Naive thymus-derived CD4-positive, alpha-beta T cell (primary cell): ENCODE measurements at places on chromosomes 13 and 19. TPM values are rescaled to one million over a fixed set of nuclear protein-coding genes. Genes with fewer than 3 reads are reported as not detected.

EID2B gene
- 8.2 TPM for total RNA-seq

CD22 gene
- 23.9 TPM for total RNA-seq

ZNF665 gene
- total RNA-seq: 2.0 TPM

GRCh38 chr19:40237791-40238190, 11.3 kb upstream of the CCNP start:
- no peaks in the 10 kb centered on the region for H3K27me3 ChIP-seq
- H3K4me3 ChIP-seq: no peak overlapping the region
- no peak overlapping the region for H3K27ac ChIP-seq
- H3K36me3 ChIP-seq: no peaks in the 10 kb centered on the region

- no peak overlapping the region for H3K4me3 ChIP-seq
- no peak overlapping the region for H3K27ac ChIP-seq
- H3K36me3 ChIP-seq: peaks cover 28% of the 10 kb centered on the region
Measured at GRCh38 chr19:45147835-45148676, 12.7 kb downstream of the NKPD1 start.

DNA sequence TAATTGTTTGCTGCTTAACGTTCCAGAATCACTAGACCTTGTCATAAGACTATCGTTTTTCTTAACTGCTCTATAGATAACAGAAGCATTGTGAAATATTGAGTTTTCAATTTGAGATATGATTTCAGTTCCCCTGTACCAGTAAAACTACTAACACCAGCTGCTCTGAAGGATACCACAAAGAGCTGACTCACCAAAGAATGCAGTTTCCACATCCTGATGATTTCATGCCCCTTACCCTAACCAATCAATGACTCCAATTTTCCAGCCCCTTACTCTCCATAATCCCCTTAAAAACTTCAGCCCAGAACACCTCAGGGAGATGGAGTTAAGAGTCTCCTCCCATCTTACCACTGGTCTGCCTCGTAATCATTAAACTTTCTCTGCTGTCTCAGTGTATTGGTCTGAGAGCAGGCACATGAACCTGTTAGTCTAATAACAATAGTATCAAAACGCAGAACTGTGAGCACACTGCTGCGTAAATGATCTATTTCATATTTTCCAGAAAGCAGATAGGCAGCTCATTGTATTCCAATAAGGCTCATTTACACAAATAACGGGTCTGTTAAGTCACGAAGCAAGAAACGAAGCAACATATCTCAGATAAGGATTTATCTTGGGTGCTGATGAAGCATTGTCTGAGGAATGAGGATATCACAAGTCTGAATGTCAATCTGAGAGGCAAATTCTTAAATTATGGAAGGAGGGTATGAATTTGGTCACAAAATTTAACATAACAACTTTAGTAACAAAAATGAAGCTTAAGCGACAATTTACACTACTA, 14.1 kb upstream of the CCNA1 start:
- H3K4me1 ChIP-seq: no peaks in the 10 kb centered on the region
- H3K36me3 ChIP-seq: no peaks in the 10 kb centered on the region
- no peaks in the 10 kb centered on the region for H3K27me3 ChIP-seq
- no peak for DNase-seq
- H3K27ac ChIP-seq: no peak overlapping the region
- H3K4me3 ChIP-seq: no peak overlapping the region

GRCh38 chr13:43879755-43880181, at the start of gene LACC1:
LACC1 (plus strand) TSS chr13:43879904; CDS start chr13:43880986, 1,082 bp downstream.
- peaks cover 9% of the 10 kb centered on the region for H3K4me1 ChIP-seq
- H3K27ac ChIP-seq: peak within 1 kb of the TSS; percentile 72
- DNase-seq: peak; percentile 30
- no peaks in the 10 kb centered on the region for H3K27me3 ChIP-seq
- H3K4me3 ChIP-seq: peak within 1 kb of the TSS; percentile 60

- no peaks in the 10 kb centered on the region for H3K27me3 ChIP-seq
- DNase-seq: peak; percentile 21
- H3K36me3 ChIP-seq: no peaks in the 10 kb centered on the region
- peaks cover 75% of the 10 kb centered on the region for H3K4me1 ChIP-seq
- H3K27ac ChIP-seq: peak overlapping the region; percentile 78
Measured at GRCh38 chr13:99367663-99368448, 60.7 kb upstream of the GPR183 start.

DNA sequence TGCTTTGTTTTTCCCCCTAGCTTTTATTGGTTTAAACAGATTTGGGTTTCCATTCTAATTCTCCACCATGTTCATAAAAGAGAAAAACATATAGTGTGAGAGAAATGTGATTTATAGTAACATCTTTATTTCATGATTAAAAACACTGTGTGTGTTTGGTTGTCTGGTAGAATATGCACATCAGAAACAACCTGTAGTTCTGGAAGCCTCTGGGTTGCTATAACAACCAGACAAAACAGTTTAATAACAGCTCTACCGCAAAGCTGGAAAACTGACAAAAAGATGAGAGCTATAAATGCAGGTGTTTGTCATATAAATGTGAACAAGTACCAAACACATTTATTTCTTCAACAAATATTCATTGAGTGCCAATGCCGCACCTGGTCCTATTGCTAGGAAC, 9.8 kb downstream of the KBTBD6 start:
- H3K27ac ChIP-seq: no peak overlapping the region
- no peak overlapping the region for H3K4me3 ChIP-seq

GRCh38 chr13:77915686-77916085, 2.9 kb downstream of the EDNRB start:
- H3K4me3 ChIP-seq: no peak overlapping the region
- no peaks in the 10 kb centered on the region for H3K27me3 ChIP-seq
- no peak overlapping the region for H3K27ac ChIP-seq
- no peaks in the 10 kb centered on the region for H3K36me3 ChIP-seq
- H3K4me1 ChIP-seq: no peaks in the 10 kb centered on the region

DNA sequence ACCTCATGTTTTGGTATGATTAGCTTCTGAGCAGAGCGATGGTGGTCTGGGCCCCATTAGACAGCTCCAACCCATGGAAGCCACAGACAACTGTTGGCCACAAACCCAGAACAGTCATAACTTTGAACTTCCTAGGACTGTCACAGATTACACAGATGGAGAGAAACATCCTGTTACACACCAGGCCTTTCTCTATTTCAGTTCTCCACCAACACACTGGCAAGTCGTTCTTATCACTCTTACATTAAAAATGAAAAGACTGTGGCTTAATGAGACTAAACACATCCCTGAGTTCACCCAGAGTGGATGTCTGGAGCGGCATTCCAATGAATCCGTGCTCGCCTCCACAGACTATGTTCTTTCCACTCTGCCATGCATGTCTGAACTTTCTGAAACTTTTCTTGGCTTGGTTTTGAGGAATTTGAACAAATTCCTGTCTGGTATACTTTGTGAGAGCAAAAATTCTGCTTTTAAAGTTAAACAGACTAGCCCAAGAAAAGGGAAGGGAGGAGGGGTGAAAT, 109.1 kb downstream of the NALCN start:
- H3K4me3 ChIP-seq: no peak overlapping the region
- no peak for DNase-seq
- no peaks in the 10 kb centered on the region for H3K27me3 ChIP-seq
- H3K4me1 ChIP-seq: no peaks in the 10 kb centered on the region
- H3K27ac ChIP-seq: no peak overlapping the region

DNA sequence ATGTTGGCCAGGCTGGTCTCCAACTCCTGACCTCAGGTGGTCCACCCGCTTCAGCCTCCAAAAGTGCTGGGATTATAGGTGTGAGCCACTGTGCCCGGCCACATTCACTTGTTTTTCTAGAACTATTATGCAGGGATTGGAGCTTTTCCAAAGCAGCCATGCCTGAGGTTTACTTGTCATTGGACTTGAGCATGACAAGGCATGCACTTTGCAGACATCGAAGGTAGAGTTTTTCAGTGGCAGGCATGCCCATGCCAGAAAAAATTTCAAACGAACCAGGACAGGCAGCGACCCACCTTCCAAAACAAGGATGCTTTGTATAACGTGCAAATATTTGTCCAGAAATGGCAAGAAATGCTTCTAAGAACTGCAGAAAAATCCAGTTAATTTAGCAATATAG, 17.7 kb downstream of the PNMA8A start:
- H3K36me3 ChIP-seq: no peaks in the 10 kb centered on the region
- H3K4me1 ChIP-seq: no peaks in the 10 kb centered on the region
- DNase-seq: no peak
- H3K27me3 ChIP-seq: no peaks in the 10 kb centered on the region
- no peak overlapping the region for H3K4me3 ChIP-seq

- H3K36me3 ChIP-seq: no peaks in the 10 kb centered on the region
- no peak overlapping the region for H3K4me3 ChIP-seq
- no peaks in the 10 kb centered on the region for H3K27me3 ChIP-seq
- no peak overlapping the region for H3K27ac ChIP-seq
Measured at GRCh38 chr13:113905018-113905417, 41.1 kb upstream of the GAS6 start.

DNA sequence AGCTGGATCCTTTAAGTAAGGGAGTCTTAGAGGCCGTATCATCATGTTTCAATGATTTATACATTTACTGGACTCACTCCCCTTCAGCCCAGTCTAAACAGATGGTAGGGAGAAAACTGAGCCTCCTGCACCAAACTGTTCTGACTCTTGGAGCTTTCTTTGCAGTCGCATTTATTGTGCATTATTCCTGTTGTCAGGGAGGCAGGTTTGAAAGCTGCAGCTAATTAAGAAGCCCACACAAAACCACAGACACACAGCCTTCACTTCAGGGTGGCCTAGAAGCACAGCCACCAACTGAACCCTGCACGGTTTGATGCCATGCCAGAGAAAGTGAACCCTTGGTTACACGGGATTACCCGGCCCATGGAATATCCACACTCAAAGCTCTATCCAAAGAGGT, 911.0 kb downstream of the UQCRFS1 start:
- H3K4me3 ChIP-seq: no peak overlapping the region
- H3K4me1 ChIP-seq: no peaks in the 10 kb centered on the region
- no peaks in the 10 kb centered on the region for H3K27me3 ChIP-seq

DNA sequence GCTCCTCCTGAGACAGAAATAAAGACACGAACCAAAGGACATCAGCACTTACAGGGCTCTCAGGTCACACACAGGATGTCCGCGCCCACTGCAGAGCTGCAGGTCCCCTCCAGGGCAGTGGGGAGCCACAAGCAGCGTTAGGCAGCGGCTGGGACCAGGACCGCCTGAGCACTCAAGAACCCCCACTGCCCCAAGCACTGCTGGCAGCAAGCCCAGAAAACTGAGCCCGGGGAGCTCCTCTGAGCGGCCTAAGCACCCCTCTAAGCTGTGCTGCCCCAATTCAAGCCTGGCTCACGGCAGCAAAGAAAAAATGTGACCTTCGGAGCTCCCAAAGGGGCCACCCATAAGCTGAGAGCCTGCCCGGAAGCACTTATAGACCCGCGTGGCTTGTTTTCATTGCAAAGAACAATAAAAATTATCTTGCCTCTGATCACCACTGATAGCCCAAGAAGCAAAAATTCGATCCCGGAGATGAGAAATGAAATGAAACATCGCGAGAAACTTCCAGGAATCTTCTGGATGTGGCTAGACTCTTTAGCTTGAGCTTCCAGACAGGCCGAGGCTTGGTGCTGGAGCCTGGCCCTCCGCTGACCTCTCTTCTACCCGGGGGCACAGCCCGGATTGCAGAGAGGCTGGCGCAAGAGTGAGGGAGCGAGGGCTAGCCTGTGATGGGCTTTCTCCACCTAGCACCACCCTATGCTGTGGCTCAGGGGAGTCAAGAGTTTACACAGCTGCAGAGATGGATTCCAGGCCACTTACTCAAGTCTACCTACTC, 6.3 kb downstream of the DPP9 start:
- H3K4me1 ChIP-seq: peaks cover 10% of the 10 kb centered on the region
- no peak overlapping the region for H3K27ac ChIP-seq
- H3K36me3 ChIP-seq: peaks cover 84% of the 10 kb centered on the region
- H3K27me3 ChIP-seq: no peaks in the 10 kb centered on the region

- no peaks in the 10 kb centered on the region for H3K36me3 ChIP-seq
- no peaks in the 10 kb centered on the region for H3K27me3 ChIP-seq
- H3K4me3 ChIP-seq: no peak overlapping the region
- H3K27ac ChIP-seq: no peak overlapping the region
- peak; percentile 41 for DNase-seq
- H3K4me1 ChIP-seq: no peaks in the 10 kb centered on the region
Measured at GRCh38 chr13:20495087-20496023, 30.3 kb downstream of the CRYL1 start.

DNA sequence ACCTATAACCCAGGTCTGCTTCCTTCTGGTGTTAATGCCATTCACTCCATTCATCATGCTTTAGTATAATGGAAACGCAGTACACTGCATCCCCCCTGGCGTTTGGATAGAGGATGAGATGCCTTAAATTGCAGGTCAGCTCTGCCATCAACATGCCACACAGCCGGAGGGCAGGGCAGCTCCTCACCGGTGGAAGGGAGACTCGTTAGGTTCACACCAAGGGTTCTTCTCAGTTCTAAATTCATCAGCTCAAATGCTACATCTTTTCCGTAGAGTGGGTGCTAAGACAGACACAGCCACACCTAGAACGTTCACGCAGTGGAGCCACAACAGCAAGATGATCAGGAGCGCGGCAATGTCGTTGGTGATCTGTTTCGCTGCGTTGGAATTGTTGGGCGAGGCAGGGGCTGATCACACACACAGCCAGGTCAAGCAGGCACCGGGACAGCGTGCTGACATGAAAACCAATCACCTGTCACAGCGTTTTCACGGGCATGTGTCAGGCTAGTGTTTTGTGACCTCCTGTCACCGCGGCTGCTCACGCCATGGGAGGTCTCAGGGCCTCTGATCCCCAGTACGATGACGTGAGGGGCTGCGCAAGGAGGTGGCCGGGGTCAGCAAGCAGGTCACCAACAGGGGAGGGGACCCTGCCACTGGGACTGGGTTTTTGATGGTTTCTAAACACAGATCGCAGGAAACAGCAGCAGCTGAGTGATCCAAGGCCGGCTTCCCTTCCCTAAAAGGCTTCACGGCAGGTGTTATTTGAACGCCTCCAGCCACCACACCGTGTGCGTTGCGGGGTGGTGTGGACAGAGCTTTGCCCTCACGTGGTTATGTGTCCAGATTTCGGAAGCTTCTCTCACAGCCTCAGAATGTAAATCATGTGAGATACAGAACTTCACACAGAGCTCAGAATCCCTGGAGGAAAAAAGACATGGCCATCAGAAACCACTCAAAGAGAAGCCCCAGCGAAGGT, 94.3 kb upstream of the IRS2 start:
- no peak for DNase-seq
- H3K27ac ChIP-seq: no peak overlapping the region
- H3K27me3 ChIP-seq: no peaks in the 10 kb centered on the region

DNA sequence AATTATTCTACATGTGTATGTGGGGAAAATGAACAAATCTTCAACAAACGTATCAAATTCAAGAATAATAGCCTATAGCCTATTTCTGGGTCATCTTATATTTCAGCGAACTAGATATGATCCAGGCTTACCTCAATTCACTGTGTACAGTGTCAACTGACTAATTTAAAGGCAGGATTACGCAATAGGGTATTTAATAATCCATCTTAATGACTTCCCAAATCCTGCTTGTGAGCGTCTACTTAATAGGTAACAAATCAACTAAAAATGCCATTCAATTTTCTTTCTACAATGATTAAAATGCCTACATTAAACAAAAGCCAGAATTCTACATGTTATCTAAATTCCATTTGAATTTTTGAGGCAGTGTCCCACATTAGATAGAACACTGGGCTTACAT, 67.0 kb downstream of the USP12 start:
- no peaks in the 10 kb centered on the region for H3K27me3 ChIP-seq
- no peaks in the 10 kb centered on the region for H3K4me1 ChIP-seq
- peaks cover 3% of the 10 kb centered on the region for H3K36me3 ChIP-seq
- H3K4me3 ChIP-seq: no peak overlapping the region
- DNase-seq: no peak
